ENCODE measurements at places on chromosomes 4 and X.

- H3K4me3 ChIP-seq, result peak overlapping the region; percentile 48
- H3K27me3 ChIP-seq, result no peaks in the 10 kb centered on the region
- H3K4me1 ChIP-seq, result peaks cover 64% of the 10 kb centered on the region
- peaks cover 6% of the 10 kb centered on the region for H3K36me3 ChIP-seq
- peak overlapping the region; percentile 86 for H3K27ac ChIP-seq
- peak; percentile 74 for DNase-seq
These were observed 469.0 kb upstream of the BOD1L1 start for GRCh38 chr4:14096396-14096965.

DNA sequence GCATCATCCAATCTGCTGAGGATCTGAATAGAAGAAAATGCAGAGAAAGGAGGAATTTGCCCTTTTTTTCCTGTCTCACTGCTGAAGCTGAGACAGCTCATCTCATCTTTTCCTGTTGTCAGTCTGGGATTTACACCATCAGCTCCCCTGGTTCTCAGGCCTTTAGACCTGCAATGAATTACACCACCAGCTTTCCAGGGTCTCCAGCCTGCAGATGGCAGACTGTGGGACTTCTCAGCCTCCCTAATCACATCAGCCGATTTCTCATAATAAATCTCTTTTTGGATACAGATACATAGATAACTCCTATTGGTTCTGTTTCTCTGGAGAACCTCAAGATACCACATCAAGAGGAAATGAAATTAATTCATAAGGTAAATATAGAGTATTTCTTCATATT lies 134.6 kb upstream of the MAB21L2 start:
- no peak overlapping the region for H3K4me3 ChIP-seq
- H3K4me1 ChIP-seq, result no peaks in the 10 kb centered on the region
- H3K27me3 ChIP-seq, result no peaks in the 10 kb centered on the region
- H3K36me3 ChIP-seq, result no peaks in the 10 kb centered on the region
- H3K27ac ChIP-seq, result no peak overlapping the region

DNA sequence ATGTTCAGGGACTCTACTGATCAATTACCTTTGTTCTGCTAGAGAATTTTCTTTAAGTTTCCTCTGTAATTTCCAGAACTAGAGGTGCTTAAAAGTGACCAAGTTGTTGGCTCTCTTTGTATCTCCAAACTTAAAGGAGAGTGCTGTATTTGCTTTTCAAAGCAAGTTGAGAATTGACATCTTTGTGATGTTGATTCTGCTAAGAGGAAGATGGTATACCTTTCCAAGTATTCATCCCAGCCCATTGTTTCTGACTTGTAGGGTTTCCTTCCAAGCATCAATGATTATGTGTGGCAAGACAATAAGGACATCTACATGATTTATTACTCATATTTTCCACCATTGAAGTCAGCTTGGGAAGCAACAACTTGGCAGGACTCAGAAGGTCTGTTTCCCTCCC lies 190.6 kb downstream of the GC start:
- no peaks in the 10 kb centered on the region for H3K4me1 ChIP-seq
- H3K27me3 ChIP-seq, result peaks cover 10% of the 10 kb centered on the region
- no peak overlapping the region for H3K27ac ChIP-seq
- no peaks in the 10 kb centered on the region for H3K36me3 ChIP-seq

DNA sequence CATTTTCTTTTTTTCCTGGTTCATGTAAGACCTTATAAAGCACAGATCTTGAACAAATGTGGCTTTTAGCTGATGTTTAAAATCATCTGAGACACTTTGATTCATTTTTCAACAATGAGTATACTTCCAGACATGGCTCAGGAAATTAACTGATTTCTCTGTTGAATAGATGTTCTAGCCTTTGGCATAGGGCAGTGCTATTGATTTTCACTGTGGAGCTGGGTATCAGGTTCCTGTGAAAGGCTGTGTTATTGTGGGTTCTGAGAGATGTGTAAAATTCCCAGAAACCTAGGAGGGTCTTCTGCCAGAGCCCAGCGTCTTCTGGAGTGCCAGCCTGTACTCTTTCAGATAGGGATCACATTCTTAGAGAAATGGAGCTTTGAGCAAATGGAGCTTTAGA lies 278.9 kb downstream of the EPHA5 start:
- H3K27me3 ChIP-seq, result no peaks in the 10 kb centered on the region
- H3K36me3 ChIP-seq, result no peaks in the 10 kb centered on the region
- H3K4me3 ChIP-seq, result no peak overlapping the region
